ENCODE measurements at places on chromosomes 6 and 20. TPM values are rescaled to one million over a fixed set of nuclear protein-coding genes. Genes with fewer than 3 reads are reported as not detected.

PTCHD4 gene
- total RNA-seq: 2.3 TPM

ESF1 gene
- 12.4 TPM for total RNA-seq

COL9A3 gene
- total RNA-seq: 0.89 TPM

CCM2L gene
- 18.8 TPM for total RNA-seq

SIM1 gene
- not detected for total RNA-seq

RNF144B gene
- 109 TPM for total RNA-seq

GABRR1 gene
- total RNA-seq: not detected

ENPP3 gene
- 1.7 TPM for total RNA-seq

SESN1 gene
- total RNA-seq: 37.9 TPM

TBXT gene
- not detected for total RNA-seq

GRCh38 chr20:2984956-2985661 lies 58.3 kb upstream of the GNRH2 start:
- no peak overlapping the region for H3K27ac ChIP-seq
- peaks cover 17% of the 10 kb centered on the region for H3K4me1 ChIP-seq
- no peak overlapping the region for H3K4me3 ChIP-seq

GRCh38 chr6:28206928-28207509 lies 18.1 kb upstream of the ZSCAN9 start:
- peaks cover 15% of the 10 kb centered on the region for H3K4me1 ChIP-seq
- H3K4me3 ChIP-seq: peak overlapping the region; percentile 45
- H3K27ac ChIP-seq: peak overlapping the region; percentile 26

- no peak overlapping the region for H3K4me3 ChIP-seq
- no peak for DNase-seq
These were observed 9.1 kb downstream of the VTA1 start for GRCh38 chr6:142155895-142156757.

- H3K4me1 ChIP-seq: peaks cover 86% of the 10 kb centered on the region
- DNase-seq: peak; percentile 84
- H3K27me3 ChIP-seq: no peaks in the 10 kb centered on the region
- peak overlapping the region; percentile 33 for H3K4me3 ChIP-seq
- H3K27ac ChIP-seq: peak overlapping the region; percentile 97
These were observed 39.2 kb downstream of the ZMYND8 start for GRCh38 chr20:47317127-47317895.

GRCh38 chr20:18567739-18568091 lies 483 bp downstream of the SMIM26 start:
- peak overlapping the region; percentile 83 for H3K4me3 ChIP-seq
- H3K27ac ChIP-seq: peak overlapping the region; percentile 90
- no peak for DNase-seq

DNA sequence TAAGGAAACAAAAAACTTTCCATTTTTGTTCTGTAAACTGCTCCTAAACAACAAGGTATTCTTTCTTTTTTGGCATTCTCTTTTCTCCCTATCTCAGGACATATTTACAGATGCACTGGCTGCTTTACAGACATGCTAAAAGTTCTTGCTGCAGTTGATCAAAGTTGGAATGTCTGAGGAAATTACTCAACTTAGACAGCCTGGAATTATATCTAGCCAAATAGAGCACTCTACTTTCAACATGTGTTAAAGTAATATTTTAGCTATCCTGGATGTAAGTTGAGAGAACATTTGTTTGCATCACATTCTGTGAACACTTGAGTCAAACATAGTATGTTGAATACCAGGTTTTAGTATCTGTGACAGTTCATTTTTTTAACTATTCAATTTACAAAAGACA lies 24.8 kb downstream of the TASP1 start:
- no peak for DNase-seq
- H3K27me3 ChIP-seq: no peaks in the 10 kb centered on the region
- H3K4me1 ChIP-seq: no peaks in the 10 kb centered on the region
- no peak overlapping the region for H3K27ac ChIP-seq
- no peak overlapping the region for H3K4me3 ChIP-seq

- DNase-seq: no peak
- peaks cover 3% of the 10 kb centered on the region for H3K36me3 ChIP-seq
- no peak overlapping the region for H3K4me3 ChIP-seq
- peaks cover 4% of the 10 kb centered on the region for H3K4me1 ChIP-seq
- H3K27me3 ChIP-seq: no peaks in the 10 kb centered on the region
- H3K27ac ChIP-seq: no peak overlapping the region
These were observed 75.4 kb downstream of the MAN1A1 start for GRCh38 chr6:119274197-119274595.

- no peak overlapping the region for H3K27ac ChIP-seq
- peaks cover 11% of the 10 kb centered on the region for H3K4me1 ChIP-seq
- no peaks in the 10 kb centered on the region for H3K36me3 ChIP-seq
- H3K27me3 ChIP-seq: no peaks in the 10 kb centered on the region
These were observed 92.1 kb upstream of the GCM1 start for GRCh38 chr6:53240761-53241160.

DNA sequence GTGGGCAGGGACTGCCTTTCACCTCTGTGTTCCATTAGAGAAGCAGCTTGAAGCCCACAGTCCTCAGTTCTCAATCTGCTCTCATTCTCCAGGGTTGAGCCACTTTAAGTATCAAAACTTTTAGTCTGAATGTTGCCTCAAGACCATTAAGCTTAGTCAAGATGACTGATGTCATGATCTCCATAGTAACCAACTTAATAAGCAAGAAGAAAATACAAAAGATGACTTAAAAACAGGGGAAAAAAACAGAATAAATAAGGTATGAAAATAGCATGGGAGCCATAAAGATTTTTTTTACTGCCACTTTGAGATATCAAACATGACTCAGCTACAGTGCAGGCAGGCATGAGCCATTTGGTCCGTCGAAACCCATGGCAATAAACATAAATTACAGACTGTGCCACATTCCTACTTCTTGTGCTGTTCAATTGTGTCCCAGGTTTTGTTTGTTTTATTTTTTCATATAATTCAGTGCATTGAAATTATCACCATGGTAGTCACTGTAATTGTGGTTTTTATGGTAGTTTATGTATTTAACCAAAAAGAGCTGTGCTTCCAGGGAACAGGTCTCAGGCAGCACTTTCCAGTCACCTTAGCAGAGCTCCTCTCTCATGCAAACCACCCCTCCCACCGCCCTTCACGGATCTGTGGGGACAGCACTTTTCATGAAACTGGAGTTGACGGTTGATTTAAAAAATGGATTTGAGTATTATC lies 156.5 kb upstream of the INSM1 start:
- no peak overlapping the region for H3K4me3 ChIP-seq
- no peak overlapping the region for H3K27ac ChIP-seq
- no peak for DNase-seq
- no peaks in the 10 kb centered on the region for H3K4me1 ChIP-seq
- H3K36me3 ChIP-seq: no peaks in the 10 kb centered on the region
- H3K27me3 ChIP-seq: peaks cover 22% of the 10 kb centered on the region

GRCh38 chr6:48144021-48144420 lies 33.0 kb upstream of the PTCHD4 start:
- H3K4me3 ChIP-seq: no peak overlapping the region
- DNase-seq: no peak
- H3K27me3 ChIP-seq: no peaks in the 10 kb centered on the region
- no peaks in the 10 kb centered on the region for H3K4me1 ChIP-seq
- H3K36me3 ChIP-seq: no peaks in the 10 kb centered on the region
- H3K27ac ChIP-seq: no peak overlapping the region

DNA sequence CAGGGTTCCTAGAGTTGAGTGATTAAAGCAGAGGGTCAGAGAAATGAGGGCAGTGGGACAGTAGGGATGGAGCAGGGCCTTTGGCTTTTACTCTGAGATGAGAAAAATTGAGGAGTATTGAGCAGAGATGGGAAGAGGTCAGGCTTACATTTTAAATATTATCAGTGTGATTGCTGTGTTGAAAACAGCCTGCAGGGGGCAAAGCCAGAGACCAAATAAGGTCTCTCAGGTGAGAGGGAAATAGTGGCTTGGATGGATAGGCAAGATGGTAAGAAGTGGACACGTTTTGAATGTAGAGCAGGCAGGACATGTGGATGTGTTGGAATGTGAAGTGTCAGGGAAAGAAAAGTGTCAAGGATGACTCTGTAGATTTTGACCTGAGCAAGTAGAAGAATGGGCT lies 105.0 kb upstream of the MAP3K7 start:
- H3K27me3 ChIP-seq: no peaks in the 10 kb centered on the region
- no peaks in the 10 kb centered on the region for H3K36me3 ChIP-seq
- no peaks in the 10 kb centered on the region for H3K4me1 ChIP-seq
- no peak for DNase-seq

GRCh38 chr6:55925292-55925691 lies 49.9 kb upstream of the BMP5 start:
- H3K36me3 ChIP-seq: no peaks in the 10 kb centered on the region
- H3K27me3 ChIP-seq: no peaks in the 10 kb centered on the region
- H3K4me3 ChIP-seq: no peak overlapping the region
- H3K27ac ChIP-seq: no peak overlapping the region
- DNase-seq: no peak

- peak overlapping the region; percentile 18 for H3K27ac ChIP-seq
- no peaks in the 10 kb centered on the region for H3K36me3 ChIP-seq
- no peak overlapping the region for H3K4me3 ChIP-seq
- peak; percentile 81 for DNase-seq
- no peaks in the 10 kb centered on the region for H3K27me3 ChIP-seq
These were observed 143.7 kb upstream of the PTPN1 start for GRCh38 chr20:50366270-50367103.

GRCh38 chr6:14187406-14187805 lies 69.8 kb downstream of the CD83 start:
- no peak for DNase-seq
- H3K4me1 ChIP-seq: no peaks in the 10 kb centered on the region
- no peaks in the 10 kb centered on the region for H3K27me3 ChIP-seq
- no peaks in the 10 kb centered on the region for H3K36me3 ChIP-seq
- H3K27ac ChIP-seq: no peak overlapping the region

DNA sequence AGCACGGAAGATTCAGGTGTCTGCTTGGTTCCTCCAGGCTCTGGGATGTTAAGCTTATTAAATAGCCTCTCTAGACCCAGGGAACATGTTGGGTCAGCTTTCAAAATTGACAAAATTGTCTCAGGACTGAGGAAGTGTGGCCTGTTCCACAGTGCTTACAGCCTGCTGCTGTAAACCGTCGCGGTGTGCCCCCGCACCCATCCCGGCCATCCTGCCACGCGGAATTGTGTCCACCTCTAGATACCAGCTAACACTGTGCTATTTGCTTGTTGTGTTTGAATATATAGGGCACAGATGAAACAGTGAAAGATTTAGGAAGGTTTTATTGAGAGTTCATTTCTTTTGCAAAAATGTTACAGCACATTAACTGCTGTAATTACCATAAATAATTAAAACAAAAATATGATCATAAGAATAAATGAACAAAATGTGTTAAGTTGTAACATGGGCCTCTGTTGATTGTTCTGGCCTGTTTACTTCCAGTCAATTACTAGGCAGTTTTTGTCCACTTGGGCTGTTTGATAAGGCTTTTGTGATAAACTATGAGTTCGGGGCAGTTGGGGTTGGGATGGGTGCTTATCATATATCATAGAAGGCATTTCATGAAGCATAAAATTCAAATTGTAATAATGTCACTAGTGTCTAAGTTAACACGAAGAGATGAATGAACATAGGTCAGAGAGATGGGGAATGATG lies 77.4 kb downstream of the ARID1B start:
- H3K4me1 ChIP-seq: peaks cover 53% of the 10 kb centered on the region

DNA sequence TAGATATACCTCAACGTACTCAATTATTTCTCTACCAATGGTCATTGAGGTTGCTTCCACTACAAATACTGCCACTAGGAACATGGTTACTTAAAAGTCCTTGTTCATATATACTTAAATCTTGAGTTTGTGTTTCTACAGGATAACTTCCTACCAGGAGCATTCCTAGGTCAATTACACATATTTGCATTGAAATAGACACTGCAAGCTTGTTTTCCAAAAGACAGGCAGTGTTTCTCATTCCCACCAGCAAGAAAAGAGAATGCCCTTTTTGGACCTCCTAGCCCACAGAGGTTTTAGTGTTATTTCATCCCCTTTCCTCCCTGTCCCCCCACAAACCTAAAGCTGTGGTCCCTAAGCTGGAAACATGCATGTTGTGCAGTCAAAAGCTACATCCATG lies 177.3 kb downstream of the ID4 start:
- DNase-seq: no peak
- no peak overlapping the region for H3K4me3 ChIP-seq
- H3K36me3 ChIP-seq: no peaks in the 10 kb centered on the region
- H3K4me1 ChIP-seq: no peaks in the 10 kb centered on the region

- H3K27ac ChIP-seq: no peak overlapping the region
- no peaks in the 10 kb centered on the region for H3K4me1 ChIP-seq
- no peaks in the 10 kb centered on the region for H3K36me3 ChIP-seq
- no peak for DNase-seq
- no peak overlapping the region for H3K4me3 ChIP-seq
These were observed 98.1 kb upstream of the ASCC3 start for GRCh38 chr6:100979267-100979666.

GRCh38 chr6:2754393-2754792 lies 3.7 kb upstream of the MYLK4 start:
- H3K36me3 ChIP-seq: no peaks in the 10 kb centered on the region
- H3K27ac ChIP-seq: no peak overlapping the region
- no peaks in the 10 kb centered on the region for H3K27me3 ChIP-seq
- no peak for DNase-seq
- H3K4me1 ChIP-seq: peaks cover 7% of the 10 kb centered on the region

GRCh38 chr6:55974688-55975087 lies 99.3 kb upstream of the BMP5 start:
- DNase-seq: no peak
- H3K27ac ChIP-seq: no peak overlapping the region
- no peaks in the 10 kb centered on the region for H3K4me1 ChIP-seq
- H3K4me3 ChIP-seq: no peak overlapping the region

DNA sequence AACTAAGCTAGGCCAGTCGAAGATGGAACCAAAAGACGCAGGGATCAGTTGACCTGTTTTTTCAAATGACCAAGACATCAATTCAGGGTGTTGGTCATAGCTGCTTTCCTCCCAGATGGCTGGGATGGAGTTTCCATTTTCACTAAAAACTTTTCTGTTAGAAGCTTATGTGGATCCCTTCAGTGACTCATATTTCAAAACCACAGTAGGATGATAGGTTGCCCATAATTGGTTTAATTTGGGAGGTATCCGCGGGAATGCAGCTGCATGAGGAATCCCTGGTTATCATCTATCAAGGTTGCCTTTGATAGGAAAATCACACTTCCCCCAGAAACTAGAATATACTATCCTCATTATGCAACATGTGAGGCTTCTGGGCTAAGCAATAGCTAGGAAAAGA lies 150.9 kb upstream of the MLIP start:
- no peak for DNase-seq
- H3K27me3 ChIP-seq: no peaks in the 10 kb centered on the region
- H3K4me1 ChIP-seq: no peaks in the 10 kb centered on the region
- H3K4me3 ChIP-seq: no peak overlapping the region
- H3K27ac ChIP-seq: no peak overlapping the region

- no peaks in the 10 kb centered on the region for H3K36me3 ChIP-seq
- no peaks in the 10 kb centered on the region for H3K27me3 ChIP-seq
- H3K27ac ChIP-seq: no peak overlapping the region
- DNase-seq: no peak
- no peaks in the 10 kb centered on the region for H3K4me1 ChIP-seq
- H3K4me3 ChIP-seq: no peak overlapping the region
These were observed 44.9 kb downstream of the IRF4 start for GRCh38 chr6:436308-437036.

- no peaks in the 10 kb centered on the region for H3K4me1 ChIP-seq
- H3K4me3 ChIP-seq: no peak overlapping the region
- DNase-seq: no peak
- no peaks in the 10 kb centered on the region for H3K36me3 ChIP-seq
- no peak overlapping the region for H3K27ac ChIP-seq
These were observed 86.0 kb upstream of the SLC2A12 start for GRCh38 chr6:134138226-134138975.

- no peak for DNase-seq
- no peaks in the 10 kb centered on the region for H3K36me3 ChIP-seq
- no peaks in the 10 kb centered on the region for H3K27me3 ChIP-seq
- H3K27ac ChIP-seq: no peak overlapping the region
These were observed 124.0 kb downstream of the CARMIL1 start for GRCh38 chr6:25403150-25403549.

Data from lower lobe of right lung (tissue), 2 donors.